DND-41 (cell line): ENCODE measurements at places on chromosomes 7 and 10.
A peak's percentile ranks its signal among the peaks of the same experiment; 100 is the strongest.

DNA sequence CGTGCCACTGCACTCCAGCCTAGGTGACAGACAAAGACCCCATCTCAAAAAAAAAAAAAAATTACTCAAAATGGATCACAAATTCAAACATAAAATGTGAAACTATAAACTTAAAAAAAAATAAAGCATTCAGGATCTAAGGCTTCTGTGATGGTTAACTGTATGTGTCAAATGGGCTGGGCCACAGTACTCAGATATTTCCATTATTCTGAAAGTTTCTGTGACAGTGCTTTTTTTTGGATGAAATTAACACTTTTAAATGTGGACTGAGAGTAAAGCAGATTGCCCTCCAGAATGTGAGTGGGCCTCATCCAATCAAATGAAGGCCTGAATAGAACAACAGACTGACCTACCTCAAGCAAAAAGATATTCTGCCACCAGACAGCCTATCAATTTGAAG is 26.0 kb downstream of the ARHGAP12 start:
- H3K36me3 ChIP-seq, result peaks cover 19% of the 10 kb centered on the region; the same call in 1 of the 2 replicates
- no peak overlapping the region for H3K4me3 ChIP-seq
- H3K27me3 ChIP-seq, result no peaks in the 10 kb centered on the region
- no peak overlapping the region for H3K27ac ChIP-seq

GRCh38 chr10:109939315-109939961 is 16.1 kb upstream of the XPNPEP1 start:
- no peaks in the 10 kb centered on the region for H3K36me3 ChIP-seq
- peaks cover 3% of the 10 kb centered on the region; the same call in 1 of the 2 replicates for H3K4me1 ChIP-seq
- H3K4me3 ChIP-seq, result no peak overlapping the region
- no peak for DNase-seq
- no peak overlapping the region for H3K27ac ChIP-seq

- no peak for DNase-seq
- H3K4me1 ChIP-seq, result peaks cover 6% of the 10 kb centered on the region; the same call in 1 of the 2 replicates
- no peak overlapping the region for H3K4me3 ChIP-seq
- peaks cover 2% of the 10 kb centered on the region for H3K27me3 ChIP-seq
- no peak overlapping the region for H3K27ac ChIP-seq
Observed at GRCh38 chr10:79387974-79388850, 40.9 kb downstream of the PPIF start.

GRCh38 chr7:24728503-24729364 is 28.5 kb downstream of the GSDME start:
- H3K36me3 ChIP-seq, result no peaks in the 10 kb centered on the region
- peaks cover 30% of the 10 kb centered on the region for H3K4me1 ChIP-seq
- peak overlapping the region; percentile 15 for H3K27ac ChIP-seq
- no peak overlapping the region for H3K4me3 ChIP-seq
- DNase-seq, result peak; percentile 79

DNA sequence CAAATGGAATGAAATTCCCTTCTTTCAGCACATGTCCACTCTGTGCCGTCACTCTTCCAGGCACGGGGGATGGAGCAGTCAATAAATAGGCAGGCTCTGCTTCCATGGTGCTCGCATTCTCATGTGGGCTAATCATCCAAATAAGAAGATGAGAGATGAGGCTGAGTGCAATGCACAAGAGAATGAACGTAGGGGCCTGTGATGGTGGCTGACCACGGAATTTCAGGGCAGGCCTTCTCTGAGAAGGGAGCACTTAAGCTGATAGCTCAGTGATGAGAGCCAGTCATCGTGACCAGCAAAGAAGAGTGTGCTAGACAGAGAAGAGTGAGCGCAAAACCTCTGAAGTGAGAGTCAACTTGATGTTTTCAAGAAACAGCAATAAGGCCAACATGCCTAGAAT is 47.9 kb downstream of the TAF3 start:
- no peaks in the 10 kb centered on the region; the same call in 1 of the 2 replicates for H3K36me3 ChIP-seq
- DNase-seq, result no peak
- no peaks in the 10 kb centered on the region for H3K27me3 ChIP-seq

GRCh38 chr7:112876877-112877276 is 86.7 kb upstream of the TMEM168 start:
- no peak overlapping the region for H3K4me3 ChIP-seq
- H3K4me1 ChIP-seq, result no peaks in the 10 kb centered on the region
- H3K27me3 ChIP-seq, result no peaks in the 10 kb centered on the region
- DNase-seq, result no peak
- no peak overlapping the region for H3K27ac ChIP-seq

DNA sequence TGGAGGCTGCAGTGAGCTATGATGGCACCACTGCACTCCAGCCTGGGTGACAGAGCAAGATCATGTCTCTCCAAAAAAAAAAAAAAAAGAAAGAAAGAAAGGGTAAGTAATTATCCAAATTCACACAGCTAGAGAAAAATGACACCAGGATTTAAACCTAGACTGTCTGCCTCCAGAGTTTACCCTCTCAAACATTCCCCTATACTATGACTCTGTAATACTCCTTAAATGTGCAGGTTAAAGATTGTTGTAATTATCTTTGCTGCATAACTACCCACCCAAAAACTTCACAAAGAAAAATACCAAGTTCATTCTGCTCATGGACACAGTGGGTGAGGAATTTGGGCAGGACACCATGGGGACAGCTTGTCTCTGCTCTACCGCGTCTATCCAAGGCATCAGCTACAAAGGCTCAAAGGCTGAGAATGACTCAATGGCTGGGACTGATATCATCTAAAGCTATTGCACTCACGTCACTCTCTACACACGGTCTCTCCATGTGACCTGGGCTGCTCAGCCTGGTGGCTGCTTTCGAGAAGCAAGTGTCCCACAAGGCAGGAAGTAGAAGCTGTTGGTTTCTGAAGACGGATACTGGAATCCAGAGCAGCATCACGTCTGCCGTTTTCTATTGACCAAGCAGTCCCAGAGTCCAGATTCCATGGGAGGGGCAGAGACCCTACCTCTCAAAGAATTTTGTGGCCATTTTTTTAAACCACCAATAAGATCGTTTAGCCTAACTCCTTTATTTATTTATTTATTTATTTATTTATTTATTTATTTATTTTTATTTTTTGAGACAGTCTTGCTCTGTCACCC is 185.7 kb upstream of the AUTS2 start:
- H3K27me3 ChIP-seq, result no peaks in the 10 kb centered on the region
- DNase-seq, result peak; percentile 86
- H3K36me3 ChIP-seq, result no peaks in the 10 kb centered on the region
- peaks cover 16% of the 10 kb centered on the region for H3K4me1 ChIP-seq
- peak overlapping the region; percentile 63 for H3K27ac ChIP-seq
- H3K4me3 ChIP-seq, result peak overlapping the region; percentile 23
